ENCODE measurements at places on chromosomes 3 and 15. TPM values are rescaled to one million over a fixed set of nuclear protein-coding genes. Genes with fewer than 3 reads are reported as not detected.

GOLGA6L10 gene
- total RNA-seq: 2.6 TPM

MRPL3 gene
- total RNA-seq: 64.9 TPM

EAF1 gene
- 25.3 TPM for total RNA-seq

ULK4 gene
- total RNA-seq: 21.1 TPM

CDHR4 gene
- total RNA-seq: 27.0 TPM

ROBO2 gene
- 72.4 TPM for total RNA-seq

C3orf70 gene
- 3.0 TPM for total RNA-seq

DGKG gene
- 13.7 TPM for total RNA-seq

BCHE gene
- 4.1 TPM for total RNA-seq

TMCO5A gene
- not detected for total RNA-seq

PCOLCE2 gene
- 32.2 TPM for total RNA-seq

ZKSCAN7 gene
- 3.7 TPM for total RNA-seq

AMIGO3 gene
- total RNA-seq: 0.25 TPM

SECISBP2L gene
- total RNA-seq: 72.9 TPM

PRR23A gene
- total RNA-seq: not detected

TERC gene
- total RNA-seq: 45.7 TPM

All from lung (tissue), 17 donors.